ENCODE measurements at places on chromosomes 5 and 9. TPM values are rescaled to one million over a fixed set of nuclear protein-coding genes. Genes with fewer than 3 reads are reported as not detected.

Gene PCDHB13
- total RNA-seq = 0.14 TPM

Gene TAF11L12
- total RNA-seq = not detected

Gene FAM78A
- 0.37 TPM for total RNA-seq

Gene LVRN
- 0.49 TPM for total RNA-seq

Gene SOX30
- total RNA-seq = not detected

Gene EGFLAM
- not detected for total RNA-seq

Gene RANBP17
- 3.5 TPM for total RNA-seq

Gene ARSI
- 3.3 TPM for total RNA-seq

Gene PCDHA11
- total RNA-seq = not detected

Gene IFNA2
- not detected for total RNA-seq

Gene TAF11L5
- total RNA-seq = not detected

Gene SPINK5
- total RNA-seq = 62.8 TPM

Gene MAST4
- total RNA-seq = 54.2 TPM

Gene EIF4E1B
- total RNA-seq = not detected

Gene MEIKIN
- not detected for total RNA-seq

Gene OBP2B
- not detected for total RNA-seq

Gene GABRA1
- not detected for total RNA-seq

Gene SPARC
- total RNA-seq = 176 TPM

Gene NFIB
- 16.4 TPM for total RNA-seq

Gene ZNF883
- 5.9 TPM for total RNA-seq

Gene LURAP1L
- 12.1 TPM for total RNA-seq

Gene ZBED3
- 0.85 TPM for total RNA-seq

Measured in airway epithelial cell (primary cell).